Stimulated activated CD4-positive, alpha-beta T cell treated with anti-CD3 and anti-CD28 coated beads, Interleukin-4, amount 100 ng/mL, for 4 hours (primary cell): ENCODE measurements at places on chromosomes 16 and 17.
A peak's percentile ranks its signal among the peaks of the same experiment; 100 is the strongest.

- no peak for DNase-seq
Observed at GRCh38 chr16:47644166-47644565, 183.0 kb downstream of the PHKB start.

DNA sequence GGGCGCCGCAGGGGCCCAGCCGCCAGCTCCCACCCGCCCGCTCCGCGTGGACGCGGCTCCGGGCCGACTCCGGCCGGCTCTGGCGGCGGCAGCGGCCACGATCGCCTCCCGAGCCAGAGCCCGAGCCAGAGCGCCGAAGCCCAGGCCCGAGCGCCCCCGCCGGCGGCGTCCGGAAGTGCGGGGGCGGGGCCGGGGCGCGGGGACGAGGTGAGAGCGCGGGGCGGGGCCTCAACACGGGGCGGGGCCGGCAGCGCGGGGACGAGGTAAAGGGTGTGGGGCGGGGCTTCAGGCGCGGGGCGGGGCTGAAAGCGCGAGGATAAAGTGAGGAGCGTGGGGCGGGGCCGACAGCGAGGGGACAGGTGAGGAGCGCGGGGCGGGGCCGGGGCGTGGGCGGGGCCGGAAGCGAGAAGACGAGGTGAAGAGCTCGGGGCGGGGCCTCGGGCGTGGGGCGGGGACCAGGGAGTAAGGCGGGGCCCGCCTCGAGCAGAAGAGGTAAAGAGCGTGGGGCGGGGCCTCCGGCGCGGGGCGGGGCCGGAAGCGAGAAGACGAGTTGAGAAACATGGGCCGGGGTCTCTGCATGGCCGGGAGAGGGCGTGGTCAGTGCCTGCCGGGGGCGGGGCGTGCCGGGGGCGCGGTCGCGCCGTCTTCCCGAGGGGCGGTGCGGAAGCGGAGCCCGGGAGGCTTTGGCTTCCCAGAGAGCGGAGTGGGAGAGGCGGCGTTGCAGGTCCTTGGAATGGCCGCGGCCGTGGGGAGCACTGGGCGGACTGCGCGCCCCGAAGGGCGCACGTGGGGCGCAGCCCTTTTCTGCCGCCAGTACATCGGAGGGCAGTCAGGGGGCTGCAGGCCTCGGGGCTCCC, at the start of gene AXIN1:
AXIN1 (minus strand) TSS at position 177 of the 857 bp plus-strand sequence. CDS start 5,698 bp downstream, outside the sequence.
- DNase-seq: peak; percentile 100

- DNase-seq: no peak
Observed at GRCh38 chr17:6523330-6523729, 33.0 kb downstream of the PITPNM3 start.

- no peak for DNase-seq
Observed at GRCh38 chr17:78416791-78417530, 38.5 kb downstream of the PGS1 start.

DNA sequence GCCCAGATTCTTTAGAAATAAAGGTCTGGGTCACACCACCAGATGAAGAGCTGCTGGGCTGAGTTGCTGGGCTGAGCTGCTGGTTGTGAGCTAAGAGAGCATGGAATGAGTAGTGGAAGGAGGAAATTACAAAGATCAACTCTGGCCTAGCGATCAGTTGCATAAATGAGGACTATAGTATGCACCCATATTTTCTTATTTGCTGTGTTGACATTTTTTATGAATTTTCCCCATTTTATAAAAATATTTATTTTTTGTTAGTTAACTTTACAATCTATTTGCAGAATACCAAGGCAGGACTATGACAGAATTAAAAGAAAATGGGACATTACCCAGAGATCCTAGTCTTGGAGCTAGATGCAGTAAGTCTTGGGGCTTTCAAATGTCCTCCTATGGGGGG, 23.6 kb upstream of the SLC13A2 start:
- DNase-seq: no peak

DNA sequence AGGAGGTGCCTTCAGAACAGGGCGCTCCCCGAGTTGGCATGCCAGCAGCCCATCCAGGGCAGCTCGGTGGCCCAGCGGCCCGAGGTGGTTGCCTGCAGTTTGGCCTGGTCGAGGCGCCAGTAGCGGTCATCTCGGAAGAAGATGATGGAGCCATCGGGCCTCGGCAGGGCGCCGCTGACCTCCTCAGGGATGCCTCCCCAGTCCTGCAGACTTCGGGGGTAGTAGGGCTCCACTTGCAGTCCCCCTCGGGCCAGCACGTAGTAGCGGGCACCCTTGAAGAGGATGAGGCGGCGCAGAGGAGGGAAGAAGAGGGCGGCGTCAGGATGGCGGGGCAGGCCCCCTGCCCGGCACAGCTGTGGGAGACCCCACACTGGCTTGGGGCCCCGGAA, 5.8 kb downstream of the C17orf50 start:
- no peak for DNase-seq
